Bronchus fibroblast of lung (primary cell): ENCODE measurements at places on chromosomes 4 and X. TPM values are rescaled to one million over a fixed set of nuclear protein-coding genes. Genes with fewer than 3 reads are reported as not detected.

The CFP gene
- total RNA-seq = under 0.01 and 0.15 TPM in 2 replicates

The TBC1D19 gene
- total RNA-seq = 10.4 and 11.1 TPM in 2 replicates

The MAGEC2 gene
- not detected in 2 replicates for total RNA-seq

The TLR7 gene
- not detected in 2 replicates for total RNA-seq

The NIPAL1 gene
- total RNA-seq = under 0.01 and 0.50 TPM in 2 replicates

The F8A3 gene
- 4.4 and 6.1 TPM in 2 replicates for total RNA-seq

The PDCL2 gene
- not detected in 2 replicates for total RNA-seq

The TREX2 gene
- 0.84 TPM in 1 of 2 replicates, not detected in the other for total RNA-seq

The CLDN34 gene
- total RNA-seq = not detected in 2 replicates

The CT45A5 gene
- total RNA-seq = not detected in 2 replicates

The GYPB gene
- total RNA-seq = not detected in 2 replicates

The DIAPH2 gene
- total RNA-seq = 10.3 and 12.1 TPM in 2 replicates
